ENCODE measurements at places on chromosomes 5 and 9.
A peak's percentile ranks its signal among the peaks of the same experiment; 100 is the strongest.

- DNase-seq = no peak
Observed at GRCh38 chr5:148910686-148911361, 84.4 kb downstream of the ADRB2 start.

- DNase-seq = no peak
Observed at GRCh38 chr5:97412959-97413358, 229.9 kb upstream of the RIOK2 start.

DNA sequence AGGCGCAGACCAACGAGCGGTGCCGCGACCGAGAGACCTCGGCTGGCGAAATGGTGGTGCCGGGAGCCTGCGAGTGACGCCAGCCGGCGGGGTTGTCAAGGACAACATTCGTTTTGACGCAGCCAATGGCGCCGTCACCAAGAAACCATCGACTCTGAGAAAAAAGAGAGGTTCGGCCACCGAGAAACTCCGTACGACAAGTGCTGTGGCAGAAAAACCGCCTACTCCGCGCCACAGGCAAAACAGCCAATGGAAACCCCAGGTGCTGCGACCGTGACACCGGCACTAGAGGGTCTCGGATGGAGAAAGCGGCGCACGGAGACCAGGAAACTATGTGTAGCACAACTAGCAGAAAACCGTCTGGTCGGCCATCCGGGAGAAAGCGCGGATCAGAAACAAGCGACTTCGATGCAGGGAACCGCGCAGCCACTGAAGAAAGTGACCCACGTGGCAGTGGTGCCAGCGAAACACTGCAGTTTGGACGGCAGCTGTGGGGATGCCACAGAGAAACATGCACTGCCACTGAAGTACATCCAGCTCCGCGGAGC lies 88.8 kb downstream of the ANXA2R start:
- peak; percentile 60 for DNase-seq

DNA sequence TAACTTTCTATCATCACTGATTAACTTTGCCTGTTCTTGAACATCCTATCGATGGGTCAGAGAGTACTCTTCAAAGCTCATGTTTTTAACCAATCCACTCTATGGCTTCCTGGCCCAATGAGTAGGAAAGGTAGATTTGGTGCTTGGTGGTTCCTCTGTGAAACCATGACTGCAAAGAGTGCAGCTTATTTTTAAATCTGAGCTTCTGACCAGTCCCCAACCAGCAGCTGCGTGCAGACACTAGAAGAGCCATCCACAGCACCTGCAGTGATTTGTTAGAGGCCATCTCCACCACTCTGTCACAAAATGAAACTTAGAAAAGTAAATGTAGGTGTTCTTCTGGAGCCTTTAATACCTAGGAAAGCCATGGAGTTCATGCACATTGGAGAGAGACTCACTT lies 107.3 kb upstream of the WWC1 start:
- DNase-seq = no peak

GRCh38 chr5:86507574-86507973 lies 110.2 kb upstream of the COX7C start:
- no peak for DNase-seq

Data from Kasumi-1 (cell line).